Myocyte (in vitro differentiated cells): ENCODE measurements at places on chromosomes 16 and 17. TPM values are rescaled to one million over a fixed set of nuclear protein-coding genes. Genes with fewer than 3 reads are reported as not detected.

Gene TERB1
- total RNA-seq = not detected in 2 replicates

Gene ZNF174
- 20.7 and 22.7 TPM in 2 replicates for total RNA-seq

DNA sequence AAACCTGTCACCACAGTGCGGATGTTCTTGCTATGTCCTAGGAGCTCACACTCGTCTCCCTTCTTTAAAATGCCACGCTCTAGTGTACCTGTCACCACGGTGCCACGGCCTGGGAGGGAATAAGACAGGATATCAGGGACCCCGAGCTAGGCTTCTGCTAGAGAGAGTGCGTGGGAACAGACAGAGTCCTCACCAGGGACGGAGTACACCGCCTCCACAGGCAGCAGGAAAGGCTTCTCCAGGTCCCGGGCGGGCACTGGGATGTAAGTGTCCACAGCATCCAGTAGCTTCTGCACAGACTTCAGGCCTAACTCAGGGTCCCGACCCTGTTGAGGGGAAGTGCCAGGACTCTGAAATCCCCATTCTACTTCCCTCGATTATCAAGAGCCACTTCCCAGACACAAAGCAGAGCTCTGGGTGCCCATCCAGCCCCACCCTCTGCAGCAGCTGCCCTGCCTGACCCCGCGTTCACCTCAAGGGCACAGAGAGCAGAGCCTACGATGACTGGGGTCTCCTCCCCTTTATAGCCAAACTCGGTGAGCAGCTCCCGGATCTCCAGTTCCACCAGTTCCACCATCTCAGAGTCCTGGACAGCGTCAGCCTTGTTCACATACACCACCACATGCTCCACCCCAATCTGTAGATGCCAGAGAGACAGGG is 1.8 kb downstream of the TUFM start:
- no peak for DNase-seq

DNA sequence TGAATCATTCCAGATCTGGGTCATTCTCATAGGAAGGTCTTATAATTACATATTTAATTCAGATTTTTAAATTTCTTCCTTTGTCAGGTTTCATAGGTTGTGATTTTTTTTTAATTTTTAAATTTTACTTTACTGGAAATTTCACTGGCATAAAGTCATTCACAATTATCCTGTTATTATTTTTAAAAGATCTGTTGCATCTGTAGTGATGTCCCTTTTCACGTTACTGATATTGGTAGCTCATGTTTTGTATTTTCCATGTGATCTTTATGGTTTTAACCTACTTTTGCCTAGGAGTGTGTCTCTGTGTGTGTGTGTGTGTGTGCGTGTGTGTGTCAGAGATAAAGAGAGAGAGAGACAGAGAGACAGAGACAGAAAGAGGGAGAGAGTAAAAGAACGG is 216.6 kb upstream of the KCNJ16 start:
- DNase-seq = no peak

Gene RNF157
- 6.0 and 7.1 TPM in 2 replicates for total RNA-seq
